GDM1 (cell line): ENCODE measurements at places on chromosomes 4 and X.

- peak; percentile 1 for DNase-seq
These were observed 54.4 kb upstream of the ACTRT1 start for GRCh38 chrX:128106630-128107029.

DNA sequence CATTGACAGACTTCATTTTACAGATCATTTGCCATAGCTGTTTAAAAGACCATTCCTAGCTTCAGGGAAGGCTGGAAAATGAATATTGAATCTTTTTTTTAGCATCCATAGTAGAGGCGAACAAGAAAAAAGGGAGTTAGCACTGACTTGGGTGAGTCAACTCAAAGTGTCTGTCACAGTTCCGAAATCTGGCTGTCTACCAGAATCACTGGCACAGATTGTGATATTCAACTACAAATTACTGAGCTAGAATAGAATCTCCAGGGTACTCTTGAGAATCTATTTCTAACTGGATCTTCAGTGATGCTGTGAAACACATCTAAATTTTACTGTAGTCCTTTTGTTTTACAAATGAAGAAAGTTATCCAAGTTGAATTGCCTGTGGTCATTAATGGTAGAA is 31.5 kb downstream of the SEC24B start:
- DNase-seq = no peak

GRCh38 chrX:2224597-2225235 is 276.1 kb downstream of the DHRSX start:
- no peak for DNase-seq

DNA sequence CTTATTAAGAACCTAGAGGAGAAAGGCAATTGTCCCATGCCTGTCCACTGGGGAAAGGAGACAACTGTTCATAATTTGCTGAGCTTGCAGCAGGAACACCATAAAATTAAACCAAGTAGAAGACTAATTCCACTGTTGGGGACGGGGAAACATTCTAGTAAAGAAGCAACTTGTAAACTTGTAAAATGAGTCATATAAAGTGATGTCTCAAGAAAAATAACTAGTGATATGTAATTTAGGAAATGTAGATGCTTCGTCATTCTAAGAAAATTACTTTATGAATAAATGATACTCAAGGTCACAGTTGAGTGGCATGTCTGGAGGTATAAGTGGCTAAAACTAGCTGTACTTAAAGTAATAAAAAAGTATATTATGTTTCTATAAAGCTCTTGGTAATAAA is 121.2 kb upstream of the MID1 start:
- DNase-seq = no peak
